Panc1 (cell line): ENCODE measurements at places on chromosomes 6 and 20. TPM values are rescaled to one million over a fixed set of nuclear protein-coding genes. Genes with fewer than 3 reads are reported as not detected.

CABLES2 gene
- total RNA-seq = 9.8 TPM

OR2H2 gene
- total RNA-seq = not detected

GABBR1 gene
- total RNA-seq = 11.9 TPM

KIAA1755 gene
- total RNA-seq = 0.08 TPM

PI3 gene
- total RNA-seq = not detected

PGC gene
- 0.18 TPM for total RNA-seq

DOK5 gene
- total RNA-seq = 0.18 TPM

SPATS1 gene
- not detected for total RNA-seq

TMEM244 gene
- not detected for total RNA-seq
